NCI-H2081 treated with DMSO at 0.1 percent for 48 hours (cell line): ENCODE measurements at places on chromosomes 7 and 10.

DNA sequence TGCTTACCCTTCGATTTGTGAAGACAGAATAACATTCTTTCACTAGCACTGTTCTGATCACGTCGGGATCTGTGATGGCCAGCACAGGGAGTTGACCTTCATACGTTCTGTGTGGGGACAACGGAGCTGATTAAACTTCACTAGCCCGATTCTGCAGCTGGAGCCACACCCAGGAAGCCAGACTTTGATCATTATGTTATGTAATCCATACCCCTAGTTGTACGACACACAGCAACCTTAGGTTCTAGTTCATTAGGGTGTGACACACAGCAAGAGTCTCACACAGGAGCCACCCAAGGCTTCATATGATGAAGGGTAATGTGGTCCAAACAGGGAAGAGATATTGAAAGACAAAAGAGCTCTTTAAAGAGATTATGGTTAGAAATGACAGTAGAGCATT is 7.2 kb downstream of the CYP3A5 start:
- no peak for DNase-seq

GRCh38 chr10:15258255-15258654 is 89.8 kb upstream of the NMT2 start:
- no peak for DNase-seq

DNA sequence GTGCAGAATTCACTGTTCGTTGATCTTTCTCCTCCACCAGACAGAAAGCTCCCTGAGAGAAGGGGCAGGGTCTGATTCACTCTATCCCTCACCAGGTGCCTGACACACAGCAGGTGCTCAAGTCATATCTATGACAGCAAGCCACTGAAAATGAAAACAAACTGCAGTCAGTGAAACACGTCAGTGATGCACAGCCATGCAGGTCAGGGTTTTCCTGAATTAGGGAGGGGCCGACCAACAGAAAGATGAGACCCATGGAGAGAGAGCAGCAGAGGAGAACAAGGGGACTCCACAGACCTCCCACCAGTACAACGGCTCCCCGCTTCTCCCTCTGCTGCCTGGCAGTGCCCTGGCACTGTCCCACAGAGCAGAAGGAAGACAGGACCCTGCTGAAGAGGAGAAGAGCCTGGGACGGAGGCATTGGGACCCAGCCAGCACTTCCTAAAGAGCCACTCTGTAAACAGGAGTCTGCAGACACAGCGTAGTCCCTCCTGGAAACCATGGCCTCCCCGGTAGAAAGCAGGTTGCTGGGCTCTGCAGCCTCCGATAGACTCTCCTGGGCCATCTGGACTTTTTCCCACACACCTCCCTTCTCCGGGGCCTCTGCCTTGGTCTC is 50.3 kb downstream of the FAM53B start:
- DNase-seq = no peak

- DNase-seq = no peak
Measured at GRCh38 chr7:89002981-89003956, 207.7 kb upstream of the TEX47 start.

DNA sequence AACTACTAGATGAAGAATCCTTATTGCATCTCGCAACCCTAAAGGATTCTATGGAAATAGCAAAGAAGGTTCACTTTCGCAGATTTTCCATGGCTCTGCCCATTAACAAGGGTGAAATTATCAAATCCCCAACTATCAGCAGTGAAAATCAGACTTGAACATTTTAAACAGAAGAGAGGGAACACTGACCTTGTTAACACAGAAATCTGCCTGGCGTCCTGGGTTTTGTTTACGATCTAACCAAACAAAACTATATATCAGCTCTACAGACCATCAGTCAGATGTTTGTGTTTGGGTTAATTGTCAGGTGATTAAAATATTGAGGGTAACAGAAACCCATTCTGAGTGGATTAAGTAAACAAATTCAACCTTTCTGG is 1.9 kb downstream of the CTTNBP2 start:
- DNase-seq = no peak

DNA sequence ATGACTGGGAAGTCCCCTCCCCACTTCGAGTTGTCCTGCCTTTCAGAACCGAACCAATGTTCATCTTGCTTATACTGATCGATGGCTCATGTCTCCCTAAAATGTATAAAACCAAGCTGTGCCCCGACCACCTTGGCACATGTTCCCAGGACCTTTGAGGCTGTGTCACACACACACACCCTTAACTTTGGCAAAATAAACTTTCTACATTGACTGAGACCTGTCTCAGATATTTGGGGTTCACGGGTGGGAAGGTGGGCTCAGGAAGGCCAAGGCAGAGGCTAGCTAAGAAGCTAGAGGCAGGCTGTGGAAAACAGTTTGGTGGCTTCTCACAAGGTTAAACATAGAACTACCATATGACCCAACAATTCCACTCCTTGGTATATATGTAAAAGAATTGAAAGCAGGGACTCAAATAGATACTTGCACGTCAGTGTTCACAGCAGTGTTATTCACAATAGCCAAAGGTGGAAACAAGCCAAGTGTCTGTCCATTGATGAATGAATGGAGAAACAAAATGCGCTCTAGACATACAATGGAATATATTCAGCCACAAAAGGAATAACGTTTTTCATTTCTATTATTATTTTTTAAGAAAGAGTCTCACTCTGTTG is 15.4 kb downstream of the PRF1 start:
- no peak for DNase-seq

GRCh38 chr10:122248356-122249302 is 22.5 kb upstream of the BTBD16 start:
- DNase-seq = no peak

DNA sequence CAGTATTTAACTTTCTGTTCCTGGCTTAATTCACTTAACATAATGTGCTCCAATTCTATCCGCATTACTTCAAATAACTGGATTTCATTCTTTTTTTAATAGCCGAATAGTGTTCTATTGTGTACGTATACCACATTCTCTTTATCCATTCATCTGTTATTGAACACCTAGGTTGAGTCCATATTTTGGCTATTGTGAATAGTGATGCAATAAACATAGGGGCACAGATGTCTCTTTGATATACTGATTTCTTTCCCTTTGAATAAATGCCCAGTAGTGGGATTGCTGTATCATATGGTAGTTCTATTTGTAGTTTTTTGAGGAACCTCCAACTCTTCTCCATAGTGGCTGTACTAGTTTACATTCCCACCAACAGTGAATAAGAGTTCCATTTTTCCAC is 25.5 kb upstream of the TSPAN33 start:
- DNase-seq = no peak

GRCh38 chr7:1844336-1844950 is 174.4 kb downstream of the ELFN1 start:
- no peak for DNase-seq

DNA sequence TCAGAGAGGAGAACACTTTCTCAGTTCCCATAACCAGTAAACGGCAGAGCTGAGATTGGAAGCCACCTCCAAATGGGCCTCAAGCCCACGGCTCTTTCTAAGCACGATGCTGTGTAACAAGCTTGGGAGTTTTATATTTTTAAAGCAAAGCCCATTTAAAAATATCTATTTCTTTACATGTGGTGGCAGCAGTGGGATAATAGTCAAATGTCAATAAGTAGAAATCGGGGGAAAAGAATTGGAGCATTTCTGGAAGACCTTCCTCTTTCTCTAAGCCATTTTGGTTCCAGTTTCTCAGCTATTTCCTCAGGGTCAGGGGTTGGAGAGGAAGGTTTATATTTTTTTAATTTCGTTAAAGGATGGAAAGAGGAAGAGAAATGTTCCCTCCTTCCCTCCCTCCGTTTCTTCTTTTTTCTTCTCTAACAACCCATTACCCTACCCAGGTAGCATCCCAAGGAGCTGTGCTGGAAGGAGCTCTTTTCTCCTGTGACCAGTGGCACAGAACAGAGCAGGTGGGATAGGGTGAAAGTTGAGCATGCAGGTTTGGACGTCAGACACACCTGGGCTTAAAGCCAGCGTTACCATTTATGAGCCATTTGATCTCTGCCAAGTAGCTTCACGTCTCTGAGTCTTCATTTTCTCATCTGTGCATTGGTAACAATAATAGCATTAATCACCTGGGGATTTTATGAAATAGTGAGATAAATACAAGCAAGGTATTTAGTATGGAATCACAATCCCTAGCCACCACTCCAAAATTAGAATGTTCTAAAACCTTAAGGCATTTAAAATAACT is 515.7 kb downstream of the RPS24 start:
- DNase-seq = peak; percentile 13

- DNase-seq = no peak
Measured at GRCh38 chr7:134850066-134850465, 70.6 kb downstream of the CALD1 start.
